Heart left ventricle (tissue), 16 donors: ENCODE measurements at places on chromosomes 16 and 17. TPM values are rescaled to one million over a fixed set of nuclear protein-coding genes. Genes with fewer than 3 reads are reported as not detected.

DNA sequence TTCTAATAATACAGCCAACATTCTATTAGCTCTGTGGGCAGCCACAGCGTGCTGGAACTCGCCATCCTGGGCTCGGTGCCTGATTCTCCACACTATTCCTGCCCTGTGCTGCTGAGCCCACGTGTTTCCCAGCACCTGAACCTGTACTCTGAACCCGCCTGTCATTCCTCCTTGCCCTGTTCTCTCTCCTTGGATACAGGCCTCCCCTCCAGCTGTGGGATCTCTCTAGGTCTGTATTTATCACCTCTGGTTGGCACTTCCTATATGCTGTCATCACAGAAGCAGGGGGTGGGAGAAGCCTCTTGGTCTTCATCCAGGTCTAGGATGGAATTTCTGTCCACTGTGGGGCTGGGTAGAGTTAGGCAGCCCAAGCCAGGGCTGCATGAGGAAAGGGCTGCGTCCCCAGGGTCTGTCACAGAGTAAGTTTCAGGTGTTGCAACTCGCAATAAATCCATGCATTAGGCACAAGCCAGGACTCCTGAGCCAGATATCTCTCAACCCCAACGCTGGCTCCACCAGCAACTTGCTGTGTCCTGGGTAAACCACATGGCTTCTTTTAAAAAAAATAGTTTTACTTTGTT, 56.0 kb downstream of the ABAT start:
- no peaks in the 10 kb centered on the region for H3K36me3 ChIP-seq
- H3K4me1 ChIP-seq: no peaks in the 10 kb centered on the region
- no peak for DNase-seq
- no peak overlapping the region for H3K4me3 ChIP-seq

- no peaks in the 10 kb centered on the region for H3K36me3 ChIP-seq
- H3K27me3 ChIP-seq: no peaks in the 10 kb centered on the region
- no peak overlapping the region for H3K4me3 ChIP-seq
- DNase-seq: peak; percentile 59
Observed at GRCh38 chr17:67546578-67547527, 169.8 kb downstream of the PITPNC1 start.

GRCh38 chr17:21193031-21193430, 20.9 kb downstream of the TMEM11 start:
- H3K27me3 ChIP-seq: no peaks in the 10 kb centered on the region
- H3K36me3 ChIP-seq: peaks cover 33% of the 10 kb centered on the region
- DNase-seq: no peak
- H3K4me3 ChIP-seq: no peak overlapping the region

Gene CMTM4
- 13.8 TPM for polyA plus RNA-seq

DNA sequence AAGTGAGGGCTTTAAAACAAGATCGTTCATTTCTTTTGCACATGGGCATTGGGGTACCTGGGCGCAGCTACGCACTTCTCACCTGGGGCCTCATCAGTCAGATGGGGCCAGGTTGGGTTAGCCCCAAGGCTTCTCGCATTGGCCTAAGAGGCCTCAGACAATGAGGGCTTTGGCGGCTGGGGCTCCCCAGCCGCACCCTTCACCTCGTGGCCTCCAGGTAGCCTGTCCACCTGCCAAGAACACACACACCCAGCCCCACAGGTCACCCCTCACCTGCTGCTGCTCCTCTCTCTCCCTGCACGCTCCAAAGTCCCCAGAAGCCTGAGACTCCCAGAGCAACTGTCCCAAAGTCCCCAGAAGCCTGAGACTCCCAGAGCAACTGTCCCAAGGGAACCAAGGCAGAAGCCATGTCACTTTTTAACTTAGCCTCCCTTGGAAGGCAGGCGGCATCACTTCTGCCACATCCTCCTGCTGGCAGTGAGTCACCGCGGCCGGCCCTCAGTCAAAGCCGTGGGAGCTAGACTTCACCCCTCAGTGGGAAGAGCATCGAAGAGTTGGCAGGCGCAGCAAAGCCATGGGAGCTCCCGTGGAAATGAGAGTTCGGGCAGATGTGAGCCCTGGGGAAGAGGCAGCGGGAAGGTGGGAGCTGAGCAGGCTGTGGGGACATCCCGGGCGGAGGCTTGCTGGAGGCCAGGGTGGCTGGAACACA, 78.9 kb upstream of the PLCG2 start:
- no peak overlapping the region for H3K27ac ChIP-seq
- peaks cover 16% of the 10 kb centered on the region for H3K36me3 ChIP-seq

DNA sequence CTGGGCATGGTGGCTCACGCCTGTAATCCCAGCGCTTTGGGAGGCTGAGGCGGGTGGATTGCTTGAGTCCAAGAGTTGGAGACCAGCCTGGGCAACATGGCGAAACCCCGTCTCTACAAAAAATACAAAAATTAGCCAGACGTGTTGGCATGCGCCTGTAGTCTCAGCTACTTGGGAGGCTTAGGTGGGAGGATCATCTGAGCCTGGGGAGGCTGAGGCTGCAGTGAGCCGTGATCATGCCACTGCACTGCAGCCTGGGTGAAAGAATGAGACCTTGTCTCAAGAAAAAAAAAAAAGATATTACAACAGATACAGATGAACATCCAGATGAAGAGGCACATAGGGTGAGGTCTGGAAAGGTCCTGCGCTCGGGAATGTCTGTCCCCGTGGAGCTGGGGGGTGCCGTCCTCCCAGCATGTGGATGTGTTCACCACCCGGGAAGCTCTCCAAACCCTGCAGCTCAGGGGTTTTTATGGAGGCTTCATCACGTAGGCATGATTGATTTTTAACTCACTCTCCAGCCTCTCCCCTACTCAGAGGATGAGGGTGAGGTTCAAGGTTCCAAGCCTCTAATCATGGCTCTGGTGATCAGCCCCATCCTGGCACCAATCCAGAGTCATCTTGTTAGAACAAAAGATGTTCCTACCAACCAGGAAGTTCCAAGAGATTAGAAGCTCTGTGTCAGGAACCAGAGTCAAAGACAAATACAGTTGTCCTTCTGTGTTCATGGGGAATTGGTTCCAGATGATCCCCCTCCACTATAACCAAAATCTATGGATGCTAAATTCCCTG, 85.0 kb upstream of the DNAJA2 start:
- H3K27me3 ChIP-seq: no peaks in the 10 kb centered on the region
- no peak for DNase-seq
- H3K4me3 ChIP-seq: no peak overlapping the region
- no peaks in the 10 kb centered on the region for H3K36me3 ChIP-seq
- H3K4me1 ChIP-seq: no peaks in the 10 kb centered on the region

GRCh38 chr16:79535130-79535529, 65.4 kb downstream of the MAF start:
- no peak overlapping the region for H3K4me3 ChIP-seq
- H3K27me3 ChIP-seq: no peaks in the 10 kb centered on the region
- no peaks in the 10 kb centered on the region for H3K36me3 ChIP-seq
- H3K4me1 ChIP-seq: no peaks in the 10 kb centered on the region
- no peak for DNase-seq

Gene ZNF263
- polyA plus RNA-seq: 16.6 TPM

Gene OR1D5
- polyA plus RNA-seq: not detected

Gene IQCK
- 9.6 TPM for polyA plus RNA-seq

- H3K36me3 ChIP-seq: peaks cover 20% of the 10 kb centered on the region
- DNase-seq: no peak
- H3K27ac ChIP-seq: peak overlapping the region; percentile 86
- H3K27me3 ChIP-seq: no peaks in the 10 kb centered on the region
- H3K4me1 ChIP-seq: peaks cover 89% of the 10 kb centered on the region
Observed at GRCh38 chr17:76688165-76688622, 22.6 kb downstream of the MXRA7 start.

DNA sequence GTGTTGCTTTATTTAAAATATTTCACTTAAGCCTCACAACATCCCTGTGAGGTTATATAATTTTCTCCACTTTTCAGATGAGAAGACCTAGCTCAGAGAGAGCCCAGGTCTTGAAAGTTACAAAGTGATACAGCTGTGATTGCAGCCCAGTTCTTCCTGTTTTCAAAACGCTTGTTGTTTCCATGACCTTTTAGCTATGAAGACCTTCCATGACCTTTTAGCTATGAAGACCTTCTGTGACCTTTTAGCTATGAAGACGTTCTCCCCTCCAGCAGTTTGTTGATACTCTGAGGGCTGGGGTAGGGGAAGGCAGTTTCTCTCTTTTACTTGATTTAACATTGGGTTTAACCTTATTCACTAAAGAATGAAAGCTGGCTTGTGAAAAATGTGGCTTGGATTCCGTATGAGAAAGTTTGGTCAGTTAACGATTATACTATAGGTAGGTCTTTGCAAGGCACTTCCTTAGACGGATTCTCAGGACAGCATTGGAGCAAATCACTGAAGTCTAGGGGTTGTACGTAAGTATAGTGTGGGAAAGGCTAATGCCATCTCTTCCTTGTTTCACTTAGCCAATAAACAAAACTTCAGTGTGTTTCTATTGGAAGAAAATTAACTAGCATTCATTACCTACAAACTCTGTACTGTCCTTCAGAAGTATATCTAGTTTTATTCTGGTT, 20.7 kb downstream of the PHKB start:
- H3K4me1 ChIP-seq: peaks cover 7% of the 10 kb centered on the region
- H3K36me3 ChIP-seq: no peaks in the 10 kb centered on the region
- no peak for DNase-seq
- no peak overlapping the region for H3K27ac ChIP-seq
- no peak overlapping the region for H3K4me3 ChIP-seq

Gene PRR15L
- polyA plus RNA-seq: 0.04 TPM

GRCh38 chr17:39174920-39175694, 9.1 kb upstream of the ARL5C start:
- H3K4me1 ChIP-seq: no peaks in the 10 kb centered on the region
- no peak overlapping the region for H3K27ac ChIP-seq
- H3K27me3 ChIP-seq: no peaks in the 10 kb centered on the region
- DNase-seq: peak; percentile 78
- H3K36me3 ChIP-seq: no peaks in the 10 kb centered on the region

Gene SLC16A11
- polyA plus RNA-seq: 1.4 TPM

- H3K27me3 ChIP-seq: no peaks in the 10 kb centered on the region
- peaks cover 4% of the 10 kb centered on the region for H3K36me3 ChIP-seq
- H3K4me3 ChIP-seq: no peak overlapping the region
- no peak overlapping the region for H3K27ac ChIP-seq
- DNase-seq: no peak
Observed at GRCh38 chr16:89444151-89444723, 46.1 kb downstream of the ANKRD11 start.

GRCh38 chr16:76947749-76948148, 243.2 kb upstream of the MON1B start:
- no peaks in the 10 kb centered on the region for H3K4me1 ChIP-seq
- DNase-seq: no peak
- H3K4me3 ChIP-seq: no peak overlapping the region
- no peaks in the 10 kb centered on the region for H3K36me3 ChIP-seq
- no peaks in the 10 kb centered on the region for H3K27me3 ChIP-seq

DNA sequence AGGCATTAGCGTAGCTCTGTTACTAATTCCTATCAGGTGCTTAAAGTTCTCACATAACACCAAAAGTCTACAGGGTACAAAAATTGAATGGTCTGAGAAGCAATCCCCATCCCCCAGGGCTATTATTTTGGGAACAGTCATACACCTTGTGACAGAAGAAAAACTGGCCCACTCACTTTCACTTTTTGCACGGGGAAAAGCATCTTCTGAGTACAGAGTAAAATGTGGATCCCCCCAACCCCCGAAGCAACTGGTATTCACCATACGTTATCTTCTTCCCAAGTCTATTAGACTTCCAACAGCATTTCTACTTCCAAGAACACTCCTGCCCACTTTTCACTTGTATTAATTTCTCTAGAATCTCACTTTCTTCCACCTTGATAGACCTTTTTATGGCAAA, 11.8 kb downstream of the GGA3 start:
- no peak overlapping the region for H3K27ac ChIP-seq
- no peak for DNase-seq
- peaks cover 14% of the 10 kb centered on the region for H3K4me1 ChIP-seq
- peak overlapping the region; percentile 0 for H3K4me3 ChIP-seq
- H3K36me3 ChIP-seq: peaks cover 20% of the 10 kb centered on the region

DNA sequence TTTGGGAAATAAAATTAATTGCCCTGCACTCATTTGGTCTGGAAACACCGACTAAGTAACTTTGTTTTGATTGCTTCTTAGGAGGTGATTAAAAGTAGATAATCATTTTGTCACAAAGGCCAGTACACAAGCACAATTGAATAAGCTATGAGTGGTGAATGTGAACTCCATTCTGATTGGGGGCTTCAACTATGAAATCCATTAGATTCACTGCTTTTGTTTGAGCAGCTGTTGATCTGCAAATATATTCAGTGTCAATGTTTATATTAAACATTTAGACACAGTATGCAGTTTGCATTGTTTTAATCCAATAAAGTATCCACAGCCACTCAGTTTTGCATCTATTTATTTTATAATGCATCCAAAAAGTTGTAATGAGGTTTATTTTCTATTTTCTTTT, 817.5 kb downstream of the CDH11 start:
- H3K36me3 ChIP-seq: no peaks in the 10 kb centered on the region
- no peak for DNase-seq
- no peak overlapping the region for H3K27ac ChIP-seq
- peaks cover 14% of the 10 kb centered on the region for H3K4me1 ChIP-seq

DNA sequence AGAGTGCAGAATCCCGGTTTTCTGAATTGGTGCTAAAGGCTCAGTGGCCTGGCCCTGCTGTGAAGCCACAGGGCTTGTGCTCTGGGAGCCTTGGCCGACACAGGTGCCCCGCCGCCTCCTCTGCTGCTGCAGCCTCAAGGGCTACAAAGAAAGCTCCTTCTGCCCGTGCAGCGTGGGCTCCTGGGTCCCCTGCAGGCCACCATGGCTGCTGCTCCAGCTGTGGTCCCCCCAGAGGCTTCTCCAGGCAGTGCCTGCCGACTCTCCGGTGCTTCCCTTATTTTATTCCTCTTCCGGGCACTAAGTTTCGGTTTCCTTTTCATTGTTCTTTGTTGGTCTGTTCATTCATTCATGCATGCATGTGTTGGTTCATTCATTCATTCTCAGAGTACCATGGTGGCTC, 53.1 kb downstream of the CMIP start:
- no peaks in the 10 kb centered on the region for H3K36me3 ChIP-seq
- no peaks in the 10 kb centered on the region for H3K27me3 ChIP-seq
- no peak for DNase-seq

GRCh38 chr16:50459496-50460080, 88.6 kb upstream of the NKD1 start:
- H3K4me1 ChIP-seq: no peaks in the 10 kb centered on the region
- peaks cover 28% of the 10 kb centered on the region for H3K27me3 ChIP-seq
- H3K4me3 ChIP-seq: no peak overlapping the region
- no peak for DNase-seq
- H3K36me3 ChIP-seq: no peaks in the 10 kb centered on the region
- no peak overlapping the region for H3K27ac ChIP-seq

Gene PLLP
- polyA plus RNA-seq: 8.2 TPM

Gene OSBPL7
- polyA plus RNA-seq: 5.2 TPM

Gene RUNDC1
- 14.4 TPM for polyA plus RNA-seq

Gene ZNF689
- 2.7 TPM for polyA plus RNA-seq

DNA sequence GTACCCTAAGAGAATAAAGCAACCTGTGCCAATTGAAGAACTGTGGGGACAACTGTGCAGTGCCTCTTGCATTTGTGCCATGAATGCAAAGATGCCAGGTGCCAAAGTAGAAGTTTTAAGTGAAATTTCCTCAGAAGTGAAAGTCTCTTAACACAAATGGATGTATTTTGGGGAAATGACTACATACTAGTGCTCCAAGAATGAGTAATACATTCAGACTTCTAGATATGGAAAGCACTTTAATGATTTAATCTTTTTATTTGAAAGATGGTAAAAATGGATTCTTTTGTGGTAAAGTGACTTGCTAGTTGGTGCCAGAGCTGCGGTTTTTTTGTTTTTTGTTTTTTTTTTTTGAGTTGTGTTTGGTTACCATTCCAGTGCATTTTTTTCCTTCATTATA, 15.0 kb downstream of the UTP18 start:
- no peak overlapping the region for H3K4me3 ChIP-seq
- H3K27me3 ChIP-seq: no peaks in the 10 kb centered on the region
- H3K27ac ChIP-seq: no peak overlapping the region
- no peaks in the 10 kb centered on the region for H3K4me1 ChIP-seq

- H3K4me3 ChIP-seq: no peak overlapping the region
- DNase-seq: no peak
- H3K4me1 ChIP-seq: peaks cover 12% of the 10 kb centered on the region
- H3K36me3 ChIP-seq: no peaks in the 10 kb centered on the region
Observed at GRCh38 chr17:62818526-62818925, 10.4 kb upstream of the MARCHF10 start.

Gene ITGA2B
- polyA plus RNA-seq: 0.22 TPM
